ENCODE measurements at places on chromosomes 2 and 18.

DNA sequence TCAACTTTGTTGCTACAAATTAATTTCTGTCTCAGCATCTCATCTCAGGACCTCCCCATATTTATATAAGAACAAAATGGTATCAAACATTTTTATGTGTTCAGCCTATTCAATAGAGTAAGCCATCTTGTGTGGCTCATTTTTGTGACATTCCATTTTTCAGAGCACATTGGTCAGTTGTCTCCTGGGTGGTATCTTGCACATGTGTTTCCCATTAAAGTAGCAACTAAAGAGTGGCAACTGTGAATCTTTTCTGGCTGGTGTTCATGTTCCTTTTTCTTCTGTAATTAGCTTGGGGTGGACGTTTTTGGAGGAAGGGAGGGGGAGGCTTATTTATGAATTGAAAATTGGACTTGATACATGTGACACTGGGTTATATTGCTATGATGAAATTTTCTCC lies 45.4 kb upstream of the EFEMP1 start:
- no peak for DNase-seq

DNA sequence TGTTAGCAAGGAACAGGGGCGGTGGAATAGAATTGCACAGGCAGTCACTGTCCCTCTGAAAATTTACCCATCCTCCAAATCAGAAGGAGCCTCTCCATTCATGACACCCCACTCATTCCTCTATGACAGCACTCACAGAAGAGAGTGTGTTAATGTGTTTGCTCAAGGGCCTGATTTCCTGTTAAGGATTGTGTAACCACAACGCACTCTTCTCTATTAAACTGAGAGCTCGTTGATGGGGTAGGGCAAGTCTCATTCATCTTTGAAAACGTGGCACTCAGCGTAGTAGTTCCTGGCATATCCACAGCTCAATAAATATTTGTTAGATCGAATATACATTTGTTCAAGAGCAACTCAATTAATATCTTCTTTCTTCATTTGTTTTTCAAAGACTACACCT lies 106.4 kb downstream of the VAPA start:
- DNase-seq = no peak

DNA sequence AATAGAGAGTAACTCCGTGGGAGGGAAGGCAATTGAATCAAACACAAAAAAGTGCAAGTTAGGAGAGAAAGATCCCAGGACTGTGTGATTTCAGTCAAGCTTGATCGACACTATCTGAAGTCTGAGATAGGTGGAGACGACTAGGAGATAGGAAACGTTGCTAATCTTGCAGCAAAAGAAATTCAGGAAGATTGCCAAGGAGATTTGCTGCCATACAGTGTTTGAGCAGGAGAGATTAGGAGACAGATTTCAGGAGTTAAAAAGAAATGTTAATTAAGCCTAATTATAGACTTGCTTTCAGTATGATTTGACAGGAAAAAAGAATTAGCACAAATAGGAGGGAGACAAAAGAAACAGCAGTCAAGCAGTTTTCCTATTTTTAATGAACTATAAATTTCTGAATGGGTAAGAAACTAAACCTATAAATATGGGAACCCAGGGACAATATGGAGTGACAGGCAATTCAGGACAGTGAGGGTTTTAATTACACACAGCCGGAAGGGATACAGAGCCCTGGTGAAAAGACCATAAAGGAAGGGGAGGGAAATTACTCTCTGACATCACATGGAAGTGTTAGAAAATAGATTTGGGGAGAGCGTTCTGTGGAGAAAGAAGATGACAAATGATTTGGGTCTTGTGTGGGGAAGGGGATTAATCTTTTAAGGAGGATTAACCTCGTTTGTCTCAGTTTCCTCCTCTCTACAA lies 72.6 kb downstream of the SUCLG1 start:
- DNase-seq = no peak

DNA sequence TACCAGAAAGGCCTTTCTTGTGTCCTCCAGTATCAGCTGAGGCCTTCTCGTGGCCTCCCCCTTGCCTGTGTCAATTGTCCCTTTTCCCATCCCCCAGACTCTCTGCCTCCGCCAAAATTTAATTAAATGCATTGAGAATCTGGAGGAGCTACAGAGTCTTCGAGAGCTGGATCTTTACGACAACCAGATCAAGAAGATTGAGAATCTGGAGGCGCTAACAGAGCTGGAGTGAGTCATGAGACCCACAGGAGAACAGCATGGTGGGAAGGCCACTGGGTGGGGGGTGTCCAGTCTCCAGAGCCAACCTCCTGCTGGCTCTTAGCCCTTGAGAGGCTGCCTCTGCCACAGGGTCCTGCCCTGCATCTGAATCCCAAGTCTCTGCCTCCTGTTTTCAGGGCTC lies 8.8 kb downstream of the PPP1R7 start:
- DNase-seq = no peak
